ENCODE measurements at places on chromosomes 3 and 15.
A peak's percentile ranks its signal among the peaks of the same experiment; 100 is the strongest.

- DNase-seq = no peak
Measured at GRCh38 chr15:50911621-50912020, 3.1 kb downstream of the AP4E1 start.

DNA sequence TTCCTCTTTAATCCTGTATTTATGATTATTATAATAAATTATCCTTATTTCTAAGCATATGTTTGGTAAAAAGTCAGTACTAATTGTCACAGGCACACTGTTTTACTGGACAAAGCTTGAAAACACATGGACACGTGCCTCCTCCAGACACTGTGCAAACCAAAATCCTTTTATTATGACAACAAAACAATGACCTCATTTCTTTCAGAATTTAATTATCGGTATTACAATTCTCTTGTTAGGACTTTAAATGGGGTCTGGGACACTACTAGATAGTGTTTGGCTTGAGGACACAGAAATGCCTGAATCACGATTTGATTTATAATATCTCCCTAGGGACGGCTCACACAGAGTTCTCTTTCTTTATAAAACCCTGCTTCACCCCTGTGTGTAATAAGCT is 107.3 kb upstream of the IGSF10 start:
- no peak for DNase-seq

- no peak for DNase-seq
Measured at GRCh38 chr3:157916672-157917071, 189.5 kb downstream of the SHOX2 start.

DNA sequence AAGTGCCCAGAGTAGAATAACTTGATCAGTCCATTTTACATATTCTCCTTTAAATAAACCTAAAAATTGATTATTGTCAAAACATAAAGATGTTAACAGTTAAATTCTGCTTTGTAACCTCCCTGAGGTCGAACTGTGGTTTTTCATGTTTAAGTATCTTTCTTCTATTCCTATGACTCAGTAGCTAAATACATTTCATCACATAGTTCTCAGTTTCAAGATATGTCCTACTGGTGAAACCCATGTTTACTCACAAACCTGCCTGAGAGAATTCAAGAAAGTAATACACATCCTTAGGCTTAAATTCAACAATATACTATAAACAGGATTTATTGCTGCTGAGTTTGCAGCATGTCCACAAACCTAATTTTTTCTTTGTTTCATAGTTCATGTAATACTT is 692.9 kb downstream of the ZPLD1 start:
- no peak for DNase-seq

- no peak for DNase-seq
Measured at GRCh38 chr3:197809356-197810020, 18.4 kb downstream of the LRCH3 start.

DNA sequence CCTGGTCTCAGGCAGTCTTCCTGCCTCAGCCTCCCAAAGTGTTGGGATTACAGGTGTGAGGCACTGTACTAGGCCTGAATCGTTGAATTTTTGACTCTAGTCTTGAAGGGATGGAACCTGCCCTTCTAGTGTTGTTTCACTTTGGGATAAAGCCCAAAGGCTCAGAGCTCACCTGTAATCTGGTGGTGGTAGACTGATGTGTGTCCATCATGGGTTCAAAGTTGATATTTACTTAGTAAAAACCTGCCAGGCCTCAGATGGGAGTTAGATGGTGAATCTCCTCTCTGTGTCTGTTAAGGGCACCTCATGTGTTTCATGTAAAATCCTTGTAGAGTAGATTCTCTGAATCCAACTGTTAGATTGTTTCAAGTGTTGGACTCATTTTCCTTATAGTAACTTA is 41.1 kb downstream of the FNDC3B start:
- DNase-seq = no peak

- DNase-seq = peak; percentile 63
Measured at GRCh38 chr3:64267721-64268604, 42.7 kb upstream of the PRICKLE2 start.

- peak; percentile 68 for DNase-seq
Measured at GRCh38 chr3:129974564-129974832, at the start of gene TRH. TRH (plus strand) TSS chr3:129974720; CDS start chr3:129975817, 1,097 bp downstream.

- no peak for DNase-seq
Measured at GRCh38 chr3:171393032-171393744, 67.0 kb downstream of the TNIK start.

DNA sequence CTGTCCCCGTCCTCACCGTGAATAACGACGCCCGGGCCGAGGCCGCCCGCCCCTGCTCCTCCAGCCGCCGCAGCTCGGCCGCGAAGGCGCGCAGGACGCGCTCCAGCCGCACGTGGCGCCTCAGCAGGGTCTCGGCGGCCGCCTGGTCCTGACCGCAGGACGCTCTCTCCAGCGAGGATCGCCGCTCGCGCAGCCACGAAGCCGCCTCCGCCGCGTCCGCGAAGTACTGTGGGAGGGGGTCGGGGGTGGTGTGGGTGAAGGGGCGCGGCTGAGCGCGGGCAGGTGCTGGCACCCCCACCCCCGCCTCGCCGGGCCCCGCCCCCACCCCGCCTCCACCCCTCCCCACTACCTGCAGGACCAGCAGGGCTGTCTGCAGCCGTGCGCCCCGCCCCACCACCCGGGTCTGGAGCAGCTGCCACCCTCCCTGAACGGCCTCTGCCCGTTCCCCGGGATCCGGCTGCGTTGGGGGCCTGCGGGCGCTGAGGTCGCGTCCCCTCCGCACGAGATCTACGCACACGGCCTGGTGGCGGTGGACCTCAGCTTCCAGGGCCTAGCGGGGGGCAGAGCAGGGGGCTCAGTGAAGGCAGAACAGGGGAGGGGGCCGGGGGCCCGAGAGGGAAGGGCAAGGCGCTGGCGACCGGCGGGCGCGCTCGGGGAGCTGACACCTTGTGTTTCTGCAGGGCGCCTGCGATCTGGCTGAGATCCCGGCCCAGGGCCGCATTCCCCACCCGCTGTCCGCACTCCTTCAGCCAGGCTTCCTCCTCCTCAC is 11.7 kb downstream of the SPTBN5 start:
- DNase-seq = peak; percentile 54

DNA sequence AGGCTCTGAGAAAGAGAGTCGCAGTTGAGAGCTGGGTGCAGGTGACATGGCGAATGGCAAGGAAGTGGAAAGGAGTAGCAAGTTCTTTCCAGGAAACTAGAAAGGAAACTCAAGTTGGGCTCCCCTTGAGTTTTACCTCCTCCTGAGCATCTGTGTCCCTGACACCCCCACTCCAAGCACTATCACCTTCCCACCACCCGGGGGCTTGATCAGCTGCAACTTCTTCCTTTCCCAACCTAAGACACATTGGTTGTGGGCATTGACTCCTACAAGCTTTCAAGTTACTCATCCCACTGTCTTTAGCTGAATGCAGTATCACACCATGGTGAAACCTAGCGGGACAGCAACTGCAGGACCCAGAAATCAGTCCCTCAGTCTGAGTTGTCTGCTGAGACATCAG is 256.6 kb upstream of the NR2F2 start:
- no peak for DNase-seq

Data from nephron progenitor cell (in vitro differentiated cells).